ENCODE measurements at places on chromosomes 7 and 10.

GRCh38 chr7:92749327-92749755 is 87.0 kb downstream of the CDK6 start:
- no peak for DNase-seq

- no peak for DNase-seq
These were observed 63.9 kb downstream of the CCDC71L start for GRCh38 chr7:106597014-106597413.

- DNase-seq: no peak
These were observed 340.6 kb downstream of the SH2D4B start for GRCh38 chr10:80878330-80878729.

GRCh38 chr7:143285470-143285778 is 666 bp downstream of the TMEM139 start:
- DNase-seq: no peak

Data from activated CD4-positive, alpha-beta T cell treated with anti-CD3 and anti-CD28 coated beads for 24 hours (primary cell).